ENCODE measurements at places on chromosomes 3 and 15.

DNA sequence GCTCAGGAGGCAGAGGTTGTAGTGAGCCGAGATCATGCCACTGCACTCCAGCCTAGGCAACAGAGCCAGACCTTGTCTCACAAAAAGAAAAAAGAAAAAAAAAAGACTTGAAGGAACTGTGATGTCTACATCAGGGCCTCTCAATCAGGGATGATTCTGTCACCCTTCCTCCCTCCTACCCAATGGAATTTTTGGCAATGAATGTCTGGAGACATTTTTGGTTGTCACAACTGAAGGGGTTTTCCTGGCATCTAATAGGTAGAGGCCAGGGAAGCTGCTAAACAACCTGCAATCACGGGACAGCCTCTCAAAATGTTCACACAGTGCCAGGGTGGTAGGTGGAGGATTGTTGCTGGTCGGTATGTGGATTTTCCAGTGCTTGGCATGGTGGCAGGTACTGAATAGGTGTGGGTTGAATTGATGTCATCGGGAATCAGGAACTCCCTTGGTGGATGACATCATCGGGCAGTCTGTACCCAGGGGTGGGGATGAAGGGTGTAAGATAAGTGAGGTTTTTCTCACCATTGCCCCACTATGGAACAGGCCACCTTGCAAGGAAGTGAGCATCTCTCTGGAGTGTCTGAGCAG, 71.3 kb downstream of the MESD start:
- no peak for DNase-seq

DNA sequence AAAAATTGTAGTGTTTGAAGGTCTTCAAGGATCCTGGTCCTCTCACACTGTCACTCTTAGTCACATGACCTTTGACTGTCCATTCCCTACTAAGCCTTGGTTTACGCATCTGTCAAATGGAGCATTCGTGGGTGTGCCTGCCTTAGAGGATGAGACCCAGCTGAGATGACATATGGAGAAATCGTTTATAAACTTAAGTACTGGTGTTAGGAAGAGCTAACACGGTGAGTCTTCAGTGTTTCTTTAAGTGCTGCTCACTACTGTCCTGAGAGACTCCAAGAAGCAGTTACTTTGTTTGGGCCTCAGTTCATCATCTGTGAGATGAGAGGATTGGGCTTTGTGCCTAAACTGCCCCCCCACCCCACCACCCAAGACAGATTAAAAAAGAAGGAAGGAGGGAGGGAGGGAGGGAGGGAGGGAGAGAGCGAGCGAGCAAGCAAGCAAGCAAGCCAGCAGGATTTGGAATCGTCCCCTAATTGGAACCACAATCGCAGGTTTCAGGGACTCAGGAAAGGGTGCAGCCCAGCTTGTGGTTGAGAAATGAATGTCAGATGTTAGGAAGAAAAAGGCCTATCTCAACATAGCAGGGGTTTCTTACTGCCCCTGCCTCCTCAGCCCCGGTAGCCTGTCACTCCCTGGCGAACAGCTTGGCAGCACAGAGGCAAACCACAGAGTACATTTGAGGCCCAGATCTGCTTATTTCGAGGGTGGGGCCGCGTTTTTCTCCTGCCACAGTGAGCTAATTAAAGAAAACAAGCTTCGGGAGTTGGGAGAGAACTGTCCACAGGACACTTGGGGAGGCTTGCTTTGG, 32.7 kb downstream of the SMAD3 start:
- no peak for DNase-seq

DNA sequence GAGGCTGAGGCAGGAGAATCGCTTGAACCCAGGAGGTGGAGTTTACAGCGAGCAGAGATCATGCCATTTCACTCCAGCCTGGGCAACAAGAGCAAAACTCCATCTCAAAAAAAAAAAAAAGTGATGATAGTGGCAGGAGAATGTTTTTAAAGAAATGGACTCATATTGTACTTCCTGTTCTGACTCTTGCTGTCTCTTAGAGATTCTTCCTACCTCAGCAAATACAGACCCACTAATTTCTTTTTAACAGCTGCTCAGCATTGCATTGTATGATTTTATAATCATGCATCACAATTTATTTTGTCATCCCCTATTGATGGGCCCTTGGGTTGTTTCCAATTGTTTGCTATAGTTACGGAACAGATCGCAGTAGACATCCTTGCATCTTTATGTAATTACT, 8.8 kb upstream of the ANKDD1A start:
- DNase-seq: no peak

GRCh38 chr3:123660900-123661299, 76.0 kb upstream of the HACD2 start:
- DNase-seq: peak; percentile 73

DNA sequence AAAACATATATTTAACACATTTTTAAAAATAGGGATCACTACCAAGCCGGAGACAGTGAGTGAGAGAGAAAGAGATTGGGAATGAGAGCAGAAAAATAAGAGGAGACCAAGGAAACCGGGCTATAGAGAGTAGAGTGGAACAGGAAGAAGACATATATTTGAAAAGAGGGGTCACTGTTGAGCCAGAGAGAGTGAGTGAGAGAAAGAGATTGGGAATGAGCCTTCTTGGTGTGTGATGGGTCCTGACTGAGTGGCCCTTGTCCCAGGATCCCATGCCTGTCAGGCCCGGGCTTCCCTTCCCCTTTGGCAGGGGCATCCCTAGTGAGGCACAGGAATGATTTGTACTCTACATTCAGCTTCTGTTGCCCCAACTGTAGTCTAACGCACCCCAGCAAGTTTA, 646.6 kb downstream of the NTRK3 start:
- no peak for DNase-seq

GRCh38 chr3:38210141-38210757, 44.9 kb downstream of the OXSR1 start:
- no peak for DNase-seq

GRCh38 chr3:62587169-62587568, 213.8 kb upstream of the FEZF2 start:
- DNase-seq: no peak

DNA sequence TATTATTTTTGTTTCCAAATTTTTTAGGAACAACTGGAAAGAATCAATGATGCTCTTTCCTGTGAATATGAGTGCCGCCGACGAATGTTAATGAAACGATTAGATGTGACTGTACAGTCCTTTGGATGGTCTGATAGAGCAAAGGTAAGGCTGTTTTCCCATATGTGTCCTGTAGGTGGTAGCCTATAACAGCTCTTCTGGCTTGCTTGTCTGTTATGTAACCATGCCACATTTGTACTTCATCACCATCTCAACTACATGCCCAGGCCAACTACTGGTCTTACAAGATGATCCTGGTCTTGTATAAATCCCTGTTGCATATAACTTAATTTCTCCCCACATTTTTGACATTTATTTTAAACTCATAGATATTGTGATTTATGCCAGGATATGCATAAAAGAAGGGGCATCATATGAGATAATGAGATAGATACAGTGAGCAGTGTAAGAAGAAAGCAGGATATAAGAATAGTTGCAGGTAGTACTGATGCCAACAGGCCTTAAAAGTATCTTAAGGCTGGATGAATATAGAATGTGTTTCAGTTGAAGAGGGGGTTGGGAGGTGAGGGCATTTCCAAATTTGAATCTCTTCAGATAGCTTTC, 20.3 kb downstream of the FAM98B start:
- DNase-seq: no peak

DNA sequence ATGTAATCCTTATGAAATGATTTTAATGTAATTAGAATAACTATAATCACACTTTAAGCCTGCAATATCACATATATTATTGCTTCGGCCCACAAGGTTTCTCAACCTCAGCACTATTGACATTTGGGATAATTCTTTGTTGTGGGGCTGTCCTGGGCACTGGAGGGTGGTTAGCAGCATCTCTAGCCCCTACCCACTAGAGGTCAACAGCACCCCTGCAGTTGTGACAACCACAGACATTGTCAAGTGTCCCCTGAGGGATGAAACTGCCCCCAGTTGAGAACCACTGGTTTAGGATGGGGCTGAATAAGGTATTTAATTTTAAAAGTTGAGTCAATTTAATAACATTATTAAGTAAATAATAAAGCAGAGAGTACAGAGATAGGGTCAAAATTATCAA, 6.4 kb upstream of the ABHD2 start:
- no peak for DNase-seq

DNA sequence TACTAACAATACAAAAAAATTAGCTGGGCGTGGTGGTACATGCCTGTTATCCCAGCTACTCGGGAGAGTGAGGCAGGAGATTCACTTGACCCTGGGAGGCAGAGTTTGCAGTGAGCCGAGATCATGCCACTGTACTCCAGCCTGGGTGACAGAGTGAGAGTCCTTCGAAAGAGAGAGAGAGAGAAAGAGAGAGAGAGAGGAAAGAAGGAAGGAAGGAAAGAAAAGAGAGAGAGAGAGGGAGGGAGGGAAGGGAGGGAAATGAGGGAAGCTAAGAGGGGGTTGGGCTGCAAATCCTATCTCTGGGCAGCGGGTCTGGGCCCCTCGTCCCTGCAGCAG, 59.9 kb upstream of the TFRC start:
- DNase-seq: no peak

GRCh38 chr15:70246623-70247220, 149.0 kb upstream of the TLE3 start:
- DNase-seq: no peak

DNA sequence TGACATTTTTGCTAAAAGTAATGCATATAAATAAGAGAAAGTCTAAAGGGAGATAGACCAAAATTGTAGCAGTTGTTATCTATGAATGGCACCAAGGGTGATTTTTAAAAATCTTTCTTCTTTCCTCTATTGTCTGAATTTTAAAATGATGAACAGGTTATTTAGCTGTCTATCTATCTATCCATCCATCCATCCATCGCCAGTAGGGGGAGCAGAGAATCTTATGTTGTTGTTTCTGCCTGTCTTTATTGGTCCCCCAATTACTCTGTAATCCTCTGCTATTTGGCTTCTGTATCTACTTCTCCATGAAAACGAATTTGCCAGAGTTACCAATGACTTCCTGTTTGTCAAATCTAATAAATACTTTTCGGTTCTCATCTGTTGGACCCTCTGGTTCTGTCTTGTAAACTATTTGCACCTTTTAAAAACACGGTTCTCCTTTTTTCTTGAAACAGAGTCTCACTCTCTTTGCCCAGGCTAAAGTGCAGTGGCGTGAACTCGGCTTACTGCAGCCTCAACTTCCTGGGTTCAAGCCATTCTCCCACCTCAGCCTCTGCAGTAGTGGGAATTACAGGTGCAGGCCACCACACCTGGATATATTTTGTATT, 86.0 kb downstream of the ECT2 start:
- no peak for DNase-seq

DNA sequence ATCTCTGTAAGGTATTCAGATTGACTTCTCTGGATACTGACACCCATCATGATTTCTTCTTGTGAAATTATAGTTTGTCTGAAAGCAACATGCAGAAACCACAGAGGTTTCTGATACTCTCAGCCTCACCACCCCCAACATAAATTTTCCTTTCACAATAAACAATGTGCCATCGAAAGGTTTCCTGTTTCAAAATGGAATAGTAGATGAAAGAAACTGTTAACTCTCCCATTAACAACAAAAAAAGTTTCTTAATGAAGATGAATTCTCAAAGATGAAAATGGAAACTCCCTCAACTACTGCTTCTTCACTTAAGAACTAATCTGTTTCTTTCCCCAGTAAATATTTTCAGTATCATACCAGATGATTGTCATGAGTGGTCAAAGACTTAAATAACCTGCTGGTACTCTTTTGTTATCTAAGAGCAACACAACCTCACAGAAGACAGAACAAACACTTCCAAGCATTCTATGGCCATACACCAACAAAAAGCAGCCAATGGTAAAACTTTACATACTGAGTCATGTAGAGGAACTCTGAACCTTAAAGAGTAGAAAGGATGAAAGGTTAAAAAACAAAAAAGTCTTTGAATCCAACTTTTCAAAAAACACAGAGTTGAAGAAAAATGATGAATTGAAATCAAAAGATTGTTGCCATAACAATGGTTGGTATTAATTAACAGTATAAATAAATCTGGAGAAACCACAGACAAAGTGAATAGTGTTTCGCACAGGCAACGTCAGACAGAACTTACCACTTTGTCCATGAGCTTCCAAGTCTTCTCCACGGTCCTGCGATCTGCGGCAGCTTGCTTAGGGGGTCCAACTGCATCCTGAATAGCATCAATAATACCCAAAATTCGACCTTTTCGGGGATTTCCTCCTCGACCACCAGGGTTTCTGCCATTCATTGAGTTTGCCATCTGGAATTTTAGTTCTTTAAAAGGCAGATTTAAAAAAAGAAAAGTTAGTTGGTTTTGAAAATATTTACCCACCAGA, 1.9 kb downstream of the CBLB start:
- no peak for DNase-seq

DNA sequence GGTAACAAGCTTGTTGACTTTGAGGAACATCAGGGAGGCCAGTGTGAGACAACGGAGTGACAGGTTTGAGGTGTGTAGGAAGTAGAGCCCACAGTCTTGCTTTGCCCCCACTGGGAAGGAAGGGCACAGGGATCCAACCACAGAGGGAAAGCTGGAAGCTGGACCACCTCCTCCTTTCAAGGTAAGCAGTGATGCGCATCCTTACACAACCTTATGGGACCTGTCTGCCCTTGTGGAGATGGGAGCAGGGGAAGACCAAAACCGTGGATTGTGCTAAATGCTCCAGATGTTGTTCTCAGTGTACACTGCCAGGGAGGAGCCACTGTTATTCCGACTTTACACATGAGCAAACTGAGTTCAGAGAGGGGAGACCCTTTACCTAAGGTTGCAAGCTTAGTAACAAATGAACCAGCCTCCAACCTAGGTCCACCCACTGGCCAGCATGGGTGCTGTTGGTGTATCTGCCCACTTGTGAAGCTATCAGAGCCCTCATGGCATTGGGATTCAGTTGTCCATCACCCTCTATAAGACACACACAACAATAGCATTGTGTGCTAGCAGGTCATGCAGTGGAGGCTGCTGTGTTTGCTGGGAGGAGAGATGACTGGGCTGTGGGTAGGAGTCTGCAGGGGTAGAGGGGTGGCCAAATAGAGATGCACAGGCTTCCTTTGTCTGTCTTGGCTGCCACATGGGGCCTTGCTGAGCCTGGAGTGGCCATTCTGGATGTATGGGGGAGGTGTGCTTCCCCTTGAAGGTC, 586 bp upstream of the LSMEM2 start:
- no peak for DNase-seq

DNA sequence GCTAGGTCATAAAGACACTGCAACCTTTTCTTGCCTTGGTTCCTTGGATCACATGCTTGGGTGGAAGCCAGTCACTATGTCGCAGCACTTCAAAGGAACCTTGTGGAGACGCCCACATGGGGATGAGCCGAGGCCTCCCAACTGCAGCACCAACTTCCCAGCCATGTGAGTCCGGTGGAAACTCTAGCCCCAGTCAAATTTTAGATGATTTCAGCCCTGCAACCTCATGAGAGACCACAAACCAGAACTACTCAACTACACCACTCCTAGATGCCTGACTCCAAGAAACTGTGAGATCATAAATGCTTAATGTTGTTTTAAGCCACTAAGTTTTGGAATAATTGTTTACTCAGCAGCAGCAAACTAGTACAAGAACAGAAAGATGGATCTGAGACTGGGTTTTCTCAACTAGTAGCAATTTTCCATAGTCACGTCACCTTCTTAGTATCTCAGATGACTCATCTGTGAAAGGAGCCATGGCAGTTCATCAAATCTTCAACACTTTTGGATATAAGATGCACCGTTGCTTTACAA, 86.5 kb downstream of the MB21D2 start:
- no peak for DNase-seq

GRCh38 chr3:128524374-128525299, 31.6 kb upstream of the GATA2 start:
- no peak for DNase-seq

- DNase-seq: no peak
Measured at GRCh38 chr3:50961386-50961785, 286.7 kb downstream of the DOCK3 start.

All from GOT3 (cell line).